ENCODE measurements at places on chromosomes 13 and 19.

GRCh38 chr13:33132644-33133440, 116.6 kb downstream of the KL start:
- DNase-seq = no peak

GRCh38 chr13:97110936-97111335, 111.2 kb upstream of the MBNL2 start:
- DNase-seq = no peak

- DNase-seq = no peak
Observed at GRCh38 chr13:72120632-72121031, 253.6 kb upstream of the DACH1 start.

GRCh38 chr13:72745260-72745659, 17.5 kb downstream of the BORA start:
- no peak for DNase-seq

DNA sequence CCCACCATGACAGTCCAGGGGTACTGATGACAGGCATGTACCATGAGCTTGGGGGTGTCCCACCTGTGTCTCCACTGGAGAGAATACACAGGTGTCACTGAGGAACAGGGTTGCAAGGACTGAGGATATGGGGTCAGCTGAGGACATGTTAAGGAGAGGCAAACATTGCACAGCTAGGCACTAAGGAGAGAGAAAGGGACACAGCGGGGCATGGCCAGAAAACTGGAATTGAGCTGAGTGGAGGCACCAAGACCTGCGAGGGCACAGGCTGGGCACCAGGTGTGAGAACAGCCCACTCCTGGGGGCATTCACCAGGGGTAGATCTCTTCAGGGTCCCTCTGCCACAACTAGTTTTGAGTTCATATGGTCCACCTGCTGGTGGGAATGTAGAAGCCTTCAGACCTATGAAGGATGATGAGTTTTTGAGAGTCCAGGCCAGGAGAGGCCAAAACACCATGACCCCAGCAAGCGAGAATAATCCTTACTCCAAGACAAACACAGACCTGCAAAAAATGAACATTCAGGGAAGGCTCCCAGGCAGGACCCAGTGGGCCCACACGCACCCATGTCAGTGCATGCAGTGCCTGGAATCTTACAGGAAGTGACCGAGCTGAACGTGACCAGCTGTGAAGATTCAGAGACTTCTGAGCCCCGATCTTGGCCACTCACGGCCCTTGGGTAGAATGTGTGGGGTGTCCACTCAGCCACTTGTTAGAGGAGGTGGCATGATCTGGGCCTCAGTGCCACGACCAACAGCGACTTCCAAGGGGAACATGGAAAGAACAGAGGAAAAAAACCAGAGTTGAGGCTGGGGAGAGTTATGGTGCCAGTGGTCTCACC, 1.4 kb upstream of the ZNF584 start:
- DNase-seq = no peak

DNA sequence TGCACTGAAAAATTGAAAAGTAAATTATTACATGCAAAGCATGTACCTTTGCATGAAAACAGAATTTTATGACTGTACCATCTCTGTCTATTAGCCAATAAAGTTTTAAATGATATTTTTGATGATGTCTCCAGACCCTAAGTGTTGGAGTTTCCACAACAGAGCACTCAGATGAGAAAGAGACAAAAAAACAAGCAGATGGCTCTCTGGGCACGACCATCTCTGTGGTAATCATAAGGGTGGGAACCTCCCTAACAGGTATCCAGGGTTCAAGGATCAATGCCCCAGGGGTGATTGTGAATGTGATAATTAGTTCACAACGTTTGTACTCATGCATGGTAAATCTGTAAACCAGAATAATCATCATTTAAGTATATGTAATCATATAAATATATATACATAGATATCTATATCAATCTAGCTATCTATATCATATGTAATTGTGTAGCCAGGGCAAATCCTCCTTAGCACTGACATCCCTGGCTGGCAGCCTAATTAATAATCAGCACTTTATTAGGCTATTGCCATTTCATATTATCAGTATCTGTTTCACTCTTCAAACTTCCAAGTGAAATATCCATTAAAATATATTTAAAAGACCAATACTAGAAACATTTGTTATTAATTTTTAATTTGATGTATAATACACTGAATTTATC, 41.2 kb upstream of the FAM124A start:
- no peak for DNase-seq

GRCh38 chr13:21576426-21576825, 27.5 kb downstream of the MICU2 start:
- DNase-seq = no peak

GRCh38 chr13:110616103-110617101, 1.1 kb downstream of the NAXD start:
- DNase-seq = peak; percentile 33

DNA sequence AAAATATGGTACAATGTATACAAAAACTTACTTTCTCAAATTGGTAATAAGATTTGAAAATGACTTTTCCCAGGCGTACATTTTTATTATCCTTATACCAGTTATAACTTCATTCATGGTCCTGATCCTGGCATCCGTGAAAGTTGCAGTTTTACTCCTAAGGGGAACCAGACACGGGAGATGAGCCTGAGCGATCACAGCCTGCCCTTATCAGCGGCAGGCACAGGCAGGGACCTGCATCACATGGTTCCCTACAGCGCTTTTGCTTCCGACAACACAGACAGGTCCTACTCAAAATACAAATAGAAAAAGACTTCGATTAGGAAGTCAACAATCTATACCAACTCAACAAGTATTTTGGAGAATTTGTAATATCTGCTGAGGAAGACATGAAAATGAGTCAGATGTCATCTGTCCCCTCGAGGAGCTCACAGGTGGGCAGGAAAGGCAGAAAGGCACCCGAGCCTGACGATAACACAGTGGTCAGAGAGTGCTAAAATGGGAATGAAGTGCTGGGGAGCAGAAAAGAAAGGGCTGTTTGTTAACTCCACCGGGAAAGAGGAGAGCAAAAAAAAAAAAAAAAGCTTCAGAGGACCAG, 93.4 kb downstream of the ABCC4 start:
- peak; percentile 47 for DNase-seq
